ENCODE measurements at places on chromosomes 2 and 18.

DNA sequence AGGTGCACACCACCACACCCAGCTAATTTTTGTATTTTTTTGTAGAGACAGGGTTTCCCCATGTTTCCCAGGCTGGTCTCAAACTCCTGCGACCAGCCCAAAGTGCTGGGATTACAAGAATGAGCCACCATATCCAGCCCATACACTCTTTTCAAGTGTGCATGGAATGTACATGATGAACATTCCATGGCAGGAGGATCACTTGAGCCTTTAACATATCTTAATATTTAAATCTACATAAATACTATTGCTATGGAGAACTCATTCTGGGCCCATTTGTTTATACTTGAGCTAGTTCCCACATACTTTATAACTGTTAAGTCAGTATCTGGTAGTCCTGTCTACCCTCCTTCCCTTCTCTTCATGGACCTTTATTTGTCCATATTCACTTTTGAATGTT lies 48.4 kb downstream of the RPE start:
- DNase-seq, result no peak

GRCh38 chr18:44051026-44051425 lies 629.7 kb upstream of the SETBP1 start:
- DNase-seq, result no peak

DNA sequence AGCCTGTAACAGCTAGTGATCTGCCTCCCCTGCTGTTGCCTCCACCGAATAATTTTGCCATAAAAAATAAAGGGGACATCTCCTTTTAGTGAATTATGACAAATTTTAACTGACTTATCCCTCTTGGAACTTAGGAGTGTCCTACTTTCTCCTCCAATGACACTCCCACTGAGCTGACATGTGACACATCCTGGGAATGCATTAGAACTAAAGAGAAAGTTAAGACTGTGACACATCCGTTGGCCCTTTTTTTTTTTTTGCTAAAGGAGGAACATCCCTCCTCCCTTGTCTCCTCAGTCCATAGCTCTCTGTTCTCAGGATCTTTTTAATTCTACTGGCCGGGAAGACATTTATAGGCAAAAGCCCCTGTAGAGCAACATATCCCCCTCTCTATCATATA lies 268.2 kb downstream of the NRXN1 start:
- DNase-seq, result no peak

DNA sequence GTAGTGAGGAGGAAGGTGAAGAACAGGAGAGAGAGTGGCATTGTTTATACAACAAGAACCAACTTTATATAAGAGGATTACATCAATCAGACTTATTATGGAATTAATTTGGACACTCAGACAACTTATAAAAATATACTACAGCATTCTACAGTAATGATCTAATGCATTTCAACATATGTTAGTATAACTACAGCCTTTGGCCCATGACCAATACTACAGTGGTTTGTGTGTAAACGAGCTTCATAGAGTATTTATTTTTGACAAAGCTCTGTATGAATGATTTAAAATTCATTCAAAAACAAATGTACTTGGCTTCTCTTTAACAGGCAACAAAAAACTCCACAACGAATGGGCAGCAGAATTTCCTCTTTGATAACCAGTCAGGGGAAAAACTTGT lies 72.8 kb downstream of the ZNF521 start:
- DNase-seq, result no peak

GRCh38 chr2:160175169-160176134 lies 24.6 kb downstream of the ITGB6 start:
- DNase-seq, result no peak

- DNase-seq, result no peak
These were observed 35.6 kb downstream of the MAL start for GRCh38 chr2:95061119-95061512.

- DNase-seq, result no peak
These were observed 33.0 kb upstream of the RPL37A start for GRCh38 chr2:216465579-216466195.
